Stimulated activated CD4-positive, alpha-beta T cell treated with anti-CD3 and anti-CD28 coated beads, Interleukin-12 subunit alpha, Interleukin-12 subunit beta, amount 100 ng/mL, for 24 hours (primary cell): ENCODE measurements at places on chromosomes 6 and 20.

DNA sequence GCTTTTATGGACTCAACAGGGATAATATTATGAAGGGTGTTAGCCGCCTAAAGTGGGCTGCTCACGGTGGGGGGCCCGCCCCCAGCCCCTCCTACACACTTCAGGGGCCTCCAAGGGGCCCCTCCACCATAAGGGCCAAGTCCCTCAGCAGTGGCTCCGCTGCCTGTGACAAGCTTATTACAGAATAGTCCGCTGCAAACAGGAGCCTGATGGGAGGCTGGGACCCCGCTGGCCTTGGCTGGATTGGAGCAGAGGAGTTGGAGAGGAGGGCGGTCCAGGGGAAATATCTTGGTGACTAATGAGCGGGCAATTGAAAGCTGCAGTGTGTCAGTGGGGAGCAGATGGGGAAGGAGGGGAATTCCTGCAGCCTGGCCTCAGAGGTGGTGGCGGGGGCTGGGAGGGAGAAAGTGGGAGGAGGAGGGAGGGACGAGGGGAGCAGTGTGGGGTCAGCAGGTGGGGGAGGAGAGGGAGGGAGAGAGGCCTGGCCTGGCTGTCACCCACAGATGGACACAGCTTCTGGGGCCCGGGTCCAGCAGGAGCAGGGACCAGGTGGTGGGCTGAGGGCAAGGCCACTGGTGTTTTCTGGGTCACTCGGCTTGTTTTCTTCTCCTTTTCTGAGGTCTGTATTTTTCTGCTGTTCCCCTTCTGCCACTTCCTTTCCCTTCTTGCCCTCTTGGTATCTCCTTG is 57.6 kb upstream of the FOXP4 start:
- DNase-seq = no peak

DNA sequence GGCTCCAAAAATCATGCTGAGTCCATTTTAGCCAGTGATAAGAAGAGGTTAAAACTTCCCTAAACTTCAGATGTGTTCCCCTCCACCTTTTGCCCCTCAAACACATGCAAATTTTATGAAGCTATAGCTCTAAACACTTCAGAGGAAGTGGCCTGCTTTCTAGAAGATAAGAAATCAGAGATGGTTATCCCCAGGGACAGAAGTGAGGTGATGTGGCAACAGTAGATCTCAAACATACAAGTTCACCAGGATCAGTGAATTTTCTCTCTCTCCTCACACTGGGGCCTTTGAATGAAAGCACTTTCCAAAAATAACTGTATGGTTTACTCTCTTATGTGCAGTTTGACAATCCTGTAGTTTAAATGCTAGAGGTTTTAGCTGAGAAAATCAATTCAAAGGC is 332.0 kb downstream of the BTBD9 start:
- no peak for DNase-seq

DNA sequence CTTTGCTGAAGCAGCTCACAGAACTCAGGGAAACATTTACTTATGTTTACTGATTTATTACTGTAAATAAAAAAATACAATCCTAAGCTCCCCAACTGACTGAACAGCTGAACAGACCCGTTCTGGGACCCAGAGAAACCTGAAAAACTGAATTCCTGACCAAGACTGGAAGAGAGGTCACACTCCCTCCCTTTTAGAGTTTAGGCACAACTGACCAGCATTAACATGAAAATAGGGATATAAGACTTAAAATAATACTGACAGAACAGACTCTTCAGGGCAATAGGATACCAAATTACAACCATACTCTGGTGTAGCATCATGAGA is 11.7 kb upstream of the RPS10 start:
- DNase-seq = no peak

DNA sequence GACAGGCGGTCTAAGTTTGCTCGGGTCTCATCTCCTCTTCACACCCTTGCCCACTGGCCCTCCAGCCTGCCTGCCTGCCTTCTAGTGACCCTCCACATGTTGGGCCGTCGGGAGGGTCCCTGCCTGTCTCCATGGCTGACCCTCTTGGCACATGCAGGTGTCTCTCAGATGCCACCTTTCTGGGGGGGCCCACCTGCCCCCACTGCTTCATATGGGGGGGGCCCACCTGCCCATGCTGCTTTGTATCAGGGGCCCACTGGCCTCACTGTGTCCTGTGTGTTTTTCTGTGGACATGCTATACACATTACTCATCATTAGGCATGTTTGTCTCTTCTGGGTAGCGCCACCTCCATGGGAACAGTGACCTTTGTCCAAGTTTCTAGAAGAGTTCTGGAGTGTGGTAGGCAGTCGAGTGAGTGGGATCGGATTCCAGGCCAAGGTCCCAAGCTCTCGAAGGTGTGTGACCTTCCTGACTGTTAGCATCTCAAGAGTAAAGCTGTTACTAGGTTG is 40.4 kb upstream of the KIF25 start:
- no peak for DNase-seq

DNA sequence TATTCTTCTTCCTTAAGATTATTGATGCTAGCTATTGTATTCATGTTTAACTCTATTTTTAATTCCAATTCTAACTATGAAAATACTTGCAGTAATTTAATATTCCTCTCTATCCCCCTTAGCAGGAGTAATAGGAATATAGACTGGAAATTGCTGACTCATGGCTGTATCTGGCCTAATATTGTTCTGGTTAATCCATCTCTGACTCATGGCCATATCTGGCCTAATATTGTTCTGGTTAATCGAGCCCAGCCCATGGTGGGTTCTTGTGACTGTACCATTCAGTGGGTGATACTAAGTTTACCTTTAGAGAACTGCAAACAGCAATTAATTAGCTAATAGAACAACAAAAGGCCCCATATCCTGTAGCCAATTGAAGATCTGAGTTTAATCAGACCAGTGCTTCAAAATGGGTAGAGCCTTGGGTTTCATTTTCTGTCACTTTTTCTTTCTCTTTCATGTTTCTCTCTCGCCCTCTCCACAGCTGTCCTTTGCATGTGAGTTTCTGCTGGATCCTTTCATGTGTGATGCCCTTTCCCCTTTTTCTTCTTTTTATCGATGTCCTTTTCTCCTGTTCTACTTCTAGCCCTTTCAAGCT is 50.6 kb downstream of the SLC22A3 start:
- DNase-seq = no peak

DNA sequence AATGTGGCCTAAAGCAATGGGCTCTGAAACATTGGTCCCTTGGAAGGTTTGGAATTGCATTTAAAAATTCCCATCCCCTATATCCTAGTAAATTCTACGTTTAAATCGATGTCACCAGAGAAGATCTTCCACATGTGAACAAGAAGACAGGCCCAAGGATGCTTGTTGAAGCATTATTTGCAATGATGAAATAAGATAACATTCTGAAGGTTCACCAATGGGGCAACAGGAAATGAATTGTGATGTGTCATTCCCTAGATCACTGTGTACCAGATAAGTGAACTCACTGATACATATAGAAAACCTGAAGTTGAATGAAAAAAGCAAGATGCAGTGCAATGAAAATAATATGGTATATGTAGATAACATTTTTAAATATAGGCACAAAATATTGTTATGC is 464.3 kb upstream of the BTBD3 start:
- DNase-seq = no peak

DNA sequence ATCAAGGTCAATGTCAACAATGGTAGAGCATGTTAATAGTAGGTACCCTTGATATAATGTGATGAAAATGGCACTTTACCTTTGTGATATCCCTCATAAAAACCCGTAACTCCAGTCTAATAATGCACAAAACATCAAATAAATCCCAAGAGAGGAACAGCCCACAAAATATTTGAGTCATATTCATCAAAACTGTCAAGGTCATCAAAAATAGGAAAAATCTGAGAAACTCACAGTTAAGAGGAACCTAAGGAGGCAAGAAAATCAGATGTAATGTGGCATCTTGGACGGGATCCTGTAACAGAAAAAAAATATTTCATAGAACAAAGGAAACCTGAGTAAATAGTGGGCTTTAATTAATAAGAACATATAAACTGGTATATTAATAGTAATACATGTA is 25.5 kb upstream of the OSTM1 start:
- no peak for DNase-seq

GRCh38 chr6:147095316-147095715 is 108.9 kb upstream of the STXBP5 start:
- no peak for DNase-seq

GRCh38 chr6:143107440-143107839 is 46.8 kb downstream of the AIG1 start:
- DNase-seq = no peak

GRCh38 chr20:10242166-10242565 is 23.5 kb downstream of the SNAP25 start:
- DNase-seq = no peak

GRCh38 chr6:124487623-124488431 is 474.4 kb upstream of the RNF217 start:
- DNase-seq = no peak

DNA sequence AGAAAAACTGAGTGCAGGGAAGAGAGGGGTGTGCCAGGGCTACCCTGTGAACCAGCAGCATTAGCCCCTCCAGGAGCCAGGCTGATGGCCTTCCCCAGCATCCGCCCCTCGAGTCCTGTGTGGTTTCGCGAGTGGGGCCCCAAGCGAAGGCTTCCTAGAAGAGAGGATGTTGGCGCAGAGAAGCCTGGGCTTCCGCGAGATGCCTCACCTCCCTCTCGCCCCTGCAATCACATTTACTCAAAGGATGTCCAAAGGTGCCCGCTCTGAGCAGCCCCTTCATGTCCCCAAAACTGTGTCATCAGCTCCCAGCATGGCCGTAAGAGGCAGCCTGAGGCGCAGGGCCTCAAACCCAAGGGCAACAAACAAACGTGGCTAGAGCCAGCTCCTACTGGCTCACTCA is 111.7 kb downstream of the PREX1 start:
- DNase-seq = peak; percentile 26

- DNase-seq = no peak
Observed at GRCh38 chr6:16108921-16109658, 19.8 kb upstream of the MYLIP start.

DNA sequence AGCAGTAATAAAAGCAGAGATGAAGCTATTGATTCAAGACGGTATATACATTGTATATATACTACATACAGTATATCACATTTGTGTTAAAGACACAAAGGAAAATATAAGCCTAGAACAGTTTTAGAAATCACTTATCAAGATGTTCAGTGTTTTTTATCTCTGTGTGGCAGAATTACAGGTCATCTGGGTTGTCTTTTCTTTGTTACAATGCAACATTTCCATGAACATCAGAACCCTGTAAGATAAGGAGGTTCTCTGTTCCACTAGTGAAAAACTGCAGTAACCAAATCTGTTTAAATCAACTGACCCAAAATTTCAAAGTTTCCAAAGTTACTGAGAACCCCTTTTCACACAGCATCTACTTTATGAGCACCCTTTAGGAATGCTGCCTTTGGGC is 42.2 kb downstream of the B4GALT5 start:
- no peak for DNase-seq
